ENCODE measurements at places on chromosomes 16 and 17. TPM values are rescaled to one million over a fixed set of nuclear protein-coding genes. Genes with fewer than 3 reads are reported as not detected.

Gene CACNG1
- not detected for total RNA-seq

DNA sequence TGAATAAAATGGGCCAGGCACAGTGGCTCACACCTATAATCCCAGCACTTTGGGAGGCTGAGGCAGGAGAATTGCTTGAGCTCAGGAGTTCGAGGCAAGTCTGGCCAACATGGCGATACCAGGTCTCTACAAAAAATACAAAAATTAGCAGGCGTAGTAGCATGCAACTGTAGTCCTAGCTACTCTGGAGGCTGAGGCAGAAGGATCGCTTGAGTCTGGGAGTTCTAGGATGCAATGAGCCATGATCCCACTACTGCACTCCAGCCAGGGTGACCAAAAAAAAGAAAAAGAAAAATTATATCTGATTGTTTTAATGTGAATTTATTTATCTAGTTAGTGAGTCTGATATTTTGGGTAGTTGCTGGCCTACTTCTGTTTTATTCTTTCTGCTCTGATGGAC is 7.0 kb downstream of the IL34 start:
- no peaks in the 10 kb centered on the region for H3K27me3 ChIP-seq
- H3K4me1 ChIP-seq: no peaks in the 10 kb centered on the region
- no peak for DNase-seq
- no peak overlapping the region for H3K27ac ChIP-seq

DNA sequence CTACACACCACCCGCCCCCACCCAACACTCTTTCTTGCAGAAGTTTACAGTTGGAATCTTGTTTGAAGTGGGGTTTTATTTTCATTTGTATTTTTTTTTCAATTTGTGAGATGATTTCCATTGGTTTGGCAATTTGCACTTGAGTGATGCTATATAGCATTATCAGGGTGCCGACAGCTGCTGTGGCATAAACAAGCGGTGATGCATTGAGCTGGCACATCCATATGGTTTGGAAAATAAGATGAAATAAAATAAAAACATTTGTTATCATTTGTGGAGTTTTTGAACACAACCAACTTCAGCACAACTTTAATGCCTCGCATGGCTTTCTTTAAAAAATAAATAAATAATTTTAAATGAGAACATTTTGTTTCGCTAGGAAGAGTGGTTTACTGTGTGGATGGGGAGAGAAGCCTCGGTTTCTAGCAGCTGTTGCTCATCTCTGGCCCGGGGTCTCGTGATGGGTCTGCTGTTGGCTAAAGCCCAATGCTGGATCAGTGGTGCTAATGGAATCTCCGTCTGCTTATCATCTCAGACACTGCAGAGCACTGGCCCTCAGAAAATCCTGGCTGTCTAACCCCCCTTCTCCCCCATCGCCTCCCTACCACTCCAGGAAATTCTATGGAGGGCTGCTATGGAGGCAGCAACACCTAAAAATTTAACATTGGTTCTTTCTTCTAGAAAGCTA is 192.3 kb upstream of the MAF start:
- H3K36me3 ChIP-seq: no peaks in the 10 kb centered on the region
- no peak overlapping the region for H3K4me3 ChIP-seq
- no peak overlapping the region for H3K27ac ChIP-seq

DNA sequence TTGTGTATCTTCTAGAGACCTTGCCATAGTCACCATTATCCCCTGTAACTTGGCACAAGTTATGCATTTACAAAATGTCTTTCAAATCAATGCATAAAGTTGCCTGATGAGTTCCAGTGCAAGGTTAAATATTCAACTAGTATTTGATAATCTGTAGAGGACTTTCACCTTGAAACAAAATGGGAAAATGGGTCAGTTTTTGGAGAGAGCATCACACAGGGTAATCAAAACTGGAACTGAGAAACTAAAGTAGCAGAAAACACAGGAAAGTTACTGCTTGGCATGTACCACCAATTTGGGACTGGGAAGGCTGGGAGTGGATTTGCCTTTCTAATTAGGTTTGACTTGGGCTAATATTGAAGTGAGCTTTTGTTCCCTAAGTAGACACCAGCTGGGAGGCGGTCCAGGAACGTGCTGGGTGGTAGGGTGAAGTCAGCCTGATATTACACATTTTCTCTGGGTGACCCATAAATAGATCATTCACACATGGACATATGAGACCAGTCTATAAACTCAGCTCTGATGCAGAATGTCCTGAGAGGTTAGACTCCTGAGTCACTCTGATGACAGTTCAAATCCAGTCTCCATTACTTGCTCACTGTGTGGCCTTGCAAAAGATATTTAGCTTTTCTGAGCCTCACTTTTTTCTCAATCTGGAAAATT is 152.3 kb downstream of the PCTP start:
- DNase-seq: no peak
- H3K27ac ChIP-seq: no peak overlapping the region
- H3K36me3 ChIP-seq: no peaks in the 10 kb centered on the region

Gene WNK4
- total RNA-seq: 1.2 TPM

DNA sequence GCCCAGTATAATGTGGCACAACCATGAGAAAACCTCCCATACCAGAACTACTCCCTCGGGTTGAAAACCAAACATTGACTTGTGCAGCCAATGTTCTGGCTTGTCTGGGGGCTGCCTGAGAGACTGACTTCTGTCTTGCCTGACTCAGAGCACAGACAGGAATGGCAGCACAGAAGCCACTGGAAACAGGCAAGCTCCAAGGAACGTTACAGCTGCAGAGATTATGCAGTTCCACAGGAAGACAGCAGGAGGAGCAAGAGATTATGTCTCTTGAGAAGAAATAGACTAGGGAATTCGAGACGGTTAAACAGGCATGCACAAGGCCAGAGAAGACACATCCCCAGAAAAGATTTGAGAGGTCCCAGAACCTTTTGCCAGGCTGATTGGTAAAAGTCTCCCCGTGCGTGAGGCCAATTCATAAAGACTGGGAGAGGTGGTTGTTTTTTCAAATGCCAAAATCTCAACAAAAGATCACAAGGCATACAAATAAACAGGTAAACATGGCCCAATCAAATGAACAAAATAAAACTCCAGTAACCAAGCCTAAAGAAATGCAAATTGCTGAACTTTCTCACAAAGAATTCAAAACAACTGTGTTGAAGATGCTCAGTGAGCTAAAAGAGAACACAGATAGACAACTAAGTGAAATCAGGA is 90.6 kb upstream of the CDH5 start:
- DNase-seq: peak; percentile 77
- no peak overlapping the region for H3K4me3 ChIP-seq
- no peaks in the 10 kb centered on the region for H3K36me3 ChIP-seq
- H3K27me3 ChIP-seq: peaks cover 7% of the 10 kb centered on the region
- H3K27ac ChIP-seq: no peak overlapping the region

GRCh38 chr17:73348018-73348828 is 36.4 kb upstream of the CDC42EP4 start:
- H3K4me1 ChIP-seq: peaks cover 34% of the 10 kb centered on the region
- no peaks in the 10 kb centered on the region for H3K27me3 ChIP-seq
- H3K4me3 ChIP-seq: no peak overlapping the region
- no peak for DNase-seq

DNA sequence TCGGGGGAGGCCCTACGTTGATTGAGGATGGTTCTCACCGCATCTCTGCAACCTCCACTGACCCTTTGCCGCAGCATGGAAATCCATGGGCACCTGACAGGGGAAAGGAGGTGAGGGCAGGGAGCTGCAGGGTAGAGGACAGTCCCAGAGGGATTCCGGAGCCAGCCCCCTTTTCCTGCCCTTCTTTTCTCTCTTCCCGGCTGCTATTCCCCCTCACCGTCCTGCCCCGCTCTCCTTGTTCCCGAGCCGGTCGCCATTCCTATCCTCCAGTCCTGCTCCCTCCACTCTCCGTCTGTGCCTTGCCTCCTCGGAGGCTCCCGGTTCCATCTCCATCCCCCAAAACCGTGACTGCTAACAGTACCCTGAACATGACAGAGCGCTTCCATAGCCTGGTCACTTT is 4.8 kb downstream of the SPATA32 start:
- no peak overlapping the region for H3K4me3 ChIP-seq
- H3K4me1 ChIP-seq: peaks cover 3% of the 10 kb centered on the region
- H3K27ac ChIP-seq: no peak overlapping the region
- DNase-seq: no peak

Gene SP6
- total RNA-seq: 1.6 TPM

DNA sequence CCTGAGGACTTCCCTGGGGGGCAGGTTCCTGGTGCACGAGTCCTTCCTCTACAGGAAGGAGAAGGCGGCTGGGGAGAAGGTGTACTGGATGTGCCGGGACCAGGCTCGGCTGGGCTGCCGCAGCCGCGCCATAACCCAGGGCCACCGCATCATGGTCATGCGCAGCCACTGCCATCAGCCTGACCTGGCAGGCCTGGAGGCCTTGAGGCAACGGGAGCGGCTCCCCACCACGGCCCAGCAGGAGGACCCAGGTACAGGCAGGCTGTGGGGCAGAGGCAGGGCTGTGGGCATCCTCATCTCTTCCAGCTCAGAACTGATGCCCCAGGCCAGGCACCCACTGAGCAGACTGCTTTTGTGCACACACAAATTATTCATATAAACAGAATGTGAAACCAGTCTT is 25.9 kb upstream of the KREMEN2 start:
- H3K36me3 ChIP-seq: peaks cover 15% of the 10 kb centered on the region
- no peak for DNase-seq
- no peak overlapping the region for H3K27ac ChIP-seq

Gene CCDC144A
- 1.7 TPM for total RNA-seq

GRCh38 chr16:73145166-73145880 is 97.4 kb upstream of the ZFHX3 start:
- peak; percentile 49 for DNase-seq
- no peaks in the 10 kb centered on the region for H3K27me3 ChIP-seq
- H3K27ac ChIP-seq: no peak overlapping the region
- H3K36me3 ChIP-seq: no peaks in the 10 kb centered on the region
- H3K4me1 ChIP-seq: peaks cover 10% of the 10 kb centered on the region

Gene ZFPM1
- total RNA-seq: 3.4 TPM

- H3K4me3 ChIP-seq: no peak overlapping the region
- H3K27me3 ChIP-seq: no peaks in the 10 kb centered on the region
- H3K4me1 ChIP-seq: no peaks in the 10 kb centered on the region
- no peak for DNase-seq
These were observed 44.2 kb upstream of the RPH3AL start for GRCh38 chr17:396788-397187.

- no peak overlapping the region for H3K27ac ChIP-seq
- DNase-seq: no peak
- H3K4me1 ChIP-seq: no peaks in the 10 kb centered on the region
- no peak overlapping the region for H3K4me3 ChIP-seq
These were observed 7.8 kb upstream of the ZNF200 start for GRCh38 chr16:3242709-3243108.

GRCh38 chr16:26643519-26643918 is 423.2 kb upstream of the C16orf82 start:
- no peaks in the 10 kb centered on the region for H3K4me1 ChIP-seq
- no peak overlapping the region for H3K27ac ChIP-seq
- no peak for DNase-seq
- no peaks in the 10 kb centered on the region for H3K27me3 ChIP-seq

GRCh38 chr17:29621751-29622194 is 939 bp downstream of the CORO6 start:
- peaks cover 9% of the 10 kb centered on the region for H3K27me3 ChIP-seq
- H3K4me3 ChIP-seq: no peak overlapping the region
- H3K27ac ChIP-seq: no peak overlapping the region

Gene PARD6A
- 15.1 TPM for total RNA-seq

- H3K36me3 ChIP-seq: no peaks in the 10 kb centered on the region
- DNase-seq: no peak
- H3K4me1 ChIP-seq: peaks cover 5% of the 10 kb centered on the region
- peak overlapping the region; percentile 65 for H3K27ac ChIP-seq
- H3K27me3 ChIP-seq: no peaks in the 10 kb centered on the region
- no peak overlapping the region for H3K4me3 ChIP-seq
These were observed 59.5 kb downstream of the XYLT1 start for GRCh38 chr16:17411263-17411662.

DNA sequence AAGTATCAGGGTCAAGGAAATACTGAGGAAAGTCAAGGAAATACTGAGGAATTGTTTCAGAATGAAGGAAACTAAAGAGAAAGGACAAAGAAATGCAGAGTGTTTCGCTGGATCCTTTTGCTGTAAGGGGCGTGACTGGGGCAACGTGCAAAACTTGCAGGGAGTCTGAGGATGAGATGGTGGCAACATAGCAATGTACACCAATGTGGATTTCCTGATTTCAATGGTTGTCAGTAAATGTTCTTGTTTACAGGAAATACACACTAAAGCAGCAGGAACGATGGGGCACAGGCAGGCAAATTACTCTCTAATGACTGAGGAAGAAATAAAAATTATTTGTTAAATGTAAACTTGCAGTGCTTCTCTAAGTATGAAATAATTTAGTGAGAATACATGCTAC is 34.4 kb downstream of the ZZEF1 start:
- H3K27ac ChIP-seq: no peak overlapping the region
- no peaks in the 10 kb centered on the region for H3K27me3 ChIP-seq
- no peaks in the 10 kb centered on the region for H3K4me1 ChIP-seq
- peaks cover 29% of the 10 kb centered on the region for H3K36me3 ChIP-seq

Gene SPEM3
- not detected for total RNA-seq

Gene TMEM97
- 130 TPM for total RNA-seq

- H3K27me3 ChIP-seq: no peaks in the 10 kb centered on the region
- H3K27ac ChIP-seq: no peak overlapping the region
- no peak for DNase-seq
- no peak overlapping the region for H3K4me3 ChIP-seq
- no peaks in the 10 kb centered on the region for H3K4me1 ChIP-seq
These were observed 12.5 kb downstream of the CCDC57 start for GRCh38 chr17:82200135-82200534.

- no peak overlapping the region for H3K27ac ChIP-seq
- no peak overlapping the region for H3K4me3 ChIP-seq
- H3K27me3 ChIP-seq: no peaks in the 10 kb centered on the region
- H3K36me3 ChIP-seq: no peaks in the 10 kb centered on the region
- H3K4me1 ChIP-seq: peaks cover 3% of the 10 kb centered on the region
- no peak for DNase-seq
These were observed 156.1 kb upstream of the CACNG5 start for GRCh38 chr17:66678827-66679226.

DNA sequence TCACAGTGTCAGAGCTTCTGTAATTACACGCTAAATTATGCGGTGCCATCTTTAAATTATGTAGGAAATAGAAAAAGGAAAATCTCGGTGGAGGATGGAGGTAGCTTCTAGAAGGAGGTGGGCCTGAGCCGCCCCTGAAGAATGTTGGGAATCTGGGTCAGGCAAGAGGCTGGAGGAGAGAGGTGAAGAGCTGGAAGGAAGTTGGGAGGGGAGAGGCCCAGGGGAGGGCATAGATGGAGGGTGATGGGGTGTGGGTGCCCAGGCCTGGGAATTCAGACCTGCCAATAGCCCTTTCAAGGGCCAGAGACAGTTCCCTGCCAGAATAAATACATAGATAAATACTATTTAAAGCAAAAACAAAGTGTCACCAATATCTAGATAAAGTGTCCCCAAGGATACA is 415.0 kb upstream of the HSBP1 start:
- DNase-seq: no peak
- H3K36me3 ChIP-seq: no peaks in the 10 kb centered on the region
- H3K4me1 ChIP-seq: no peaks in the 10 kb centered on the region
- no peak overlapping the region for H3K4me3 ChIP-seq
- no peak overlapping the region for H3K27ac ChIP-seq

Gene HOXB7
- total RNA-seq: not detected

All from H1 (cell line).